ENCODE measurements at places on chromosomes 4 and X.

DNA sequence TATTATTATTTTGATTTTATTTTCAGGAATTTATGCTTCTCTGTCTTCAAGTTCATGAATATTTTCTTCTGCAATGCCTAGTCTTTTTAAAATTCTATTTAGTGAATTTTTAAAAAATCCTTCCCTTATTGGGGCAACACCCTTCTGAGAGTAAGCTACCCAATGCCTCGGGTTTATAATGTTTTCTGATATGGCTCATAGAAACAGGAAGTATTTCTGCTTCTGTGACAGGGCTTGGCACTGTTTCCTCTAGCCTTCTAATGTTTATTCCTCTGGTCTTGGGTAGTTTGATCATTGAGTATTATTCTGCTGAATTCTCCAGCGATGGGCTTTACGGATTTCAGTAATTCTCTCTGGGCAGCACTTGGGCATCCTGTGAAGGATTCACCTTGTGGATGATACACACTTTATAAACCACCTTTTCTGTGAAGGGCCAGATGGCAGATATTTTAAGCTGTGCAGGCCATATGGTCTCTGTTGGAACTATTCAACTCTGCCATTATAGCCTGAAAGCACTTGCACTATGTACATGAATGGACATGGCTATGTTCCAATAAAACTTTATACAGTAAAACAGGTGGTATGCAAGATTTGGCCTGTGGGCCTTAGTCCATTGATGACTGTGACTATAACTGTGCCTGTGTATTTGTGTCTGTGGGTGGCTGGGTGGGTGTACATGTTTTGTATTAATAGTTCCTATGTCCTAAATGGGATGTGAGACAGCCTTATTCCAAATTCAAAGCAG, 95.9 kb upstream of the FAT1 start:
- DNase-seq = no peak

- no peak for DNase-seq
These were observed 107.1 kb upstream of the INTU start for GRCh38 chr4:127525608-127526007.

- DNase-seq = no peak
These were observed 7.4 kb downstream of the APOO start for GRCh38 chrX:23900220-23900797.

DNA sequence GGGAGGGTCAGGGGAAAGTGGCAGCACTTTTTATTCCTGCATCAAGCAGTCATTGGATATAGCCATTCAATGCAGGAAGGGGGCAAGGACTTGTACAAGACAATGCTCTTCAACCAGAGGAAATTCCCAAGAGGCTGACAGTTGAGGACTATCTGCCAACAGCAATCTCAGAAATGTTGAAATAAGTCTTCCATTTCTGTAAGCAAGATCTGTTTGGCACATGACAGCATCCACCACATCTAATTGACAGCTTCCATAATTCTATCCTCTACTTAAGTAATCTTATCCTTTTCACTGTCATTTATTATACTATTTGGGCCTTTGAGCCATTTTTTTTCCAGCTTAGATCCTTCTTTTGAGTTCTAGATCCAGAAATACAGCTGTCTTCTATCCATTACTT, 110.7 kb downstream of the CFAP299 start:
- DNase-seq = no peak

- DNase-seq = no peak
These were observed 22.4 kb downstream of the SH3TC1 start for GRCh38 chr4:8221476-8221875.

- DNase-seq = no peak
These were observed 42.8 kb downstream of the HMX1 start for GRCh38 chr4:8828869-8829268.

GRCh38 chrX:413322-414201, 26.9 kb upstream of the PPP2R3B start:
- DNase-seq = no peak

GRCh38 chrX:17744896-17745523, 7.7 kb downstream of the SCML1 start:
- no peak for DNase-seq

DNA sequence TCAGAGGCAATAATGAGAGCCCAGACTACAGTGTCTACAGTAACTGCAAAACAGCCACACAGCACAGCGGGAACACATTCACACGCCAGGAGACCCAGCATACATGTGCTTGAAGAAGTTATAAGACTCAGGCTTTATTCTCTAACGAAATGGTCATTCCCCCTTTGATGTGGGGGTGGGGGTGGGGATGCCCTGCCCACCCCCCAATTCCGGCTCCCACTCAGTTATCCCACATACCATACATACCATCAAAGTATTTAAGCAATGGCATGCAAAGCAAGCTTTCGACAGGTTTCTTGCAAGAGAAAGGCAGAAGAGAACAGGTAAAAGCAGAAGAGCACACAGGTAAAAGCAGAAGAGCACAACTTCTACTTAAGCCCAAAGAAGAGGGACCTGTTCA, 3.6 kb downstream of the MECP2 start:
- no peak for DNase-seq

DNA sequence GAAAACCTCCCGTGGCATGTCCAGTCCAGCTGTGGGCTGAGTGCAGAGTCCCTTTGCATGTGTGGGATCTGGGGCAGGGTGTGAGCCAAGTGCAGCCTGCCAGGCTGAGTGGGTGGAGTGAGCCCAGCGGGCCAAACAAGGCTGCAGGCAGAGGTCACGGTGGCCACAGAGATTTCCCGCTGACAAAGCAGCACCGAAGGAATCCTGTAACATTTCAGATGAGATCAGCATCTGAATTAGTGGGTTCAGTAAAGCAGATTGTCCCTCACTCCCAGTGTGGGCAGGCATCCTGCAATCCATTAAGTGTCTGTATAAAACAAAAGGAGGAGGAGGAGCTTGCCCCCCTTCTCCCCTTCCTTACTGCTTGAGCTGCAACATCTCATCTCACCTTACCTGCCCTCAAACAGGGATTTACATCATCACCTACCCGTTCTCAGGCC, 324.4 kb downstream of the FAT4 start:
- DNase-seq = no peak

DNA sequence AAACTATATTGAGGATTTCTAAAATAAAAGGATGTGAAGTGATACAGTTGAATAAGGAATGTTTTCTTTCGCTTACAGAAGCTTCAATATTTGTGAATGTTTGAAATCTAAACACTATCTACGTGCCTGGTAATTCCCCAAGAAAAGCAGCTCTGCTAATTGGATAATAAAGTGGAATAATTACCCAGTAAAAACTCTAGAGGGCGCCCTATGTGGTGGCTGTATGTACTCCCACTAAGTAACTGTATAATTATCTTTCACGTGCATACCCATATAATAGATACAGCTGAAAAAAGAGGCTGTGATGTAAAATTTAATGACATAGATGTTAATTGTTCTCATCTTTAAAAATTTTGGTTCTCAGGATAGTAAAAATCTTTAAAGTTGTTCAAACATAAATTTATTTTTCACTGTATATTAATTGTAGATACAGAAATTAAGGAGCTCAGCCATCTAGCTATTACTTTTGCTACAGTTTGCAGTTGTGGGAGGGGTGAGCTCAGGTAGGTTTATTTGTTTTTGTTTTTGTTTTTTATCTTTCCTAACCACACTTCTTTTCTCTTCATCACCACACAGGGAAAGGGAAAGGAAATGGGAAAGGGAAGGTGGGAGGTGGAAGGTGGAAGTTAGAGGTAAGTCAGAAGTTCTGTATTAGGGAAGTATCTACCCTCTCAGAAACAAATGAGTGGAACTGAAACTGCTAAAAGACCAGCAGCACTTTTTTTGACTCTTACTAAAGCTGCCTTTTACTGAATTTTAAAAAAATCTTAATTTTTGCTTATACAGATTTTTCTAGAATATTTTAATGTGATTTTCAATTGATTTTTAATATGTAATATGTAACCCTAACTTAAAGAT, 151.7 kb upstream of the RPS6KA6 start:
- no peak for DNase-seq

GRCh38 chr4:147837435-147837834, 105.5 kb downstream of the ARHGAP10 start:
- DNase-seq = no peak

DNA sequence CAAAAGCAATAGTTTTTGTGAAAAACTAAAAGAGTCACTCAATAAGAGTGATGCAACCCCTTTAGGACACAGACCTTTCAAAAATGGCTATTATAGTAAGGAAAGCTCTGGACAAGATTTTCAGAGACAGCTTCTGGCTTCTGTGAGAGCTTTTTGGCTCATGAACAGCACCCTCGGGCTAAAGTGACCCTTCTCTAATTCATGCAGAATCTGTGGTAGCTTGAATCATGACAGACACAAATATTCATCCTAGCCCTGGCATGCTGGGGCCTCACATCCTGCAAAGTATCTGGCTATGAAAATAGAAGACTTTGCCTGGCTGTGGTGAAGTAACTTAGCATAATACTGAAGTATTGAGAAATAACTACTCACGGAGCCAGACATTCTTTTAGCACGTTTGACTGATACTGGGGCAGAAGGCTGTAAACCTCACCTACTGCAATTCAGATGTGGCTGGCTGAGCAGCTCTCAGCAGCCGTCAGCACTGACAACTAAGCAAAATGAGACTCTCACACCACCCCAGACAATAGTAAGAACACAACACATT, 327.3 kb downstream of the MAPK10 start:
- DNase-seq = no peak

DNA sequence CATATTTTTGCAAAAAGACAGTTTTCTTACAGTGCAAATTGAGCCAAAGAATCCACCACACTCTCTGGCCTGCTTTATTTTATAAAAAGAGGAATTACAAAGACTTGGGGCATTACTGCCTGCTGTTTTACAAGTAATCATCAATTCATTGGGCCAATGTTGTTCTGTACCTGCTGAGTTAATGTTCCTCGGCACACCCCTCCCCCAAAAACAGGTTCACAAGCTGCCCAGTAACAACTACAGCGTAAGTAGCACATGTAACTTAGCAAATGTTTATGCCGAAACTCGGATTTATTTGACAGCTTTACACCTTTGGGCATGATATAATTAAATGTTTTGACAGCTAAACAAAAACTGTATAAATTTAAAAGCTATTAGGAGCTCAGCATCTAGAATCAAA, 214.6 kb upstream of the MAB21L2 start:
- DNase-seq = no peak

GRCh38 chrX:131588995-131589394, 45.1 kb downstream of the OR13H1 start:
- DNase-seq = no peak

DNA sequence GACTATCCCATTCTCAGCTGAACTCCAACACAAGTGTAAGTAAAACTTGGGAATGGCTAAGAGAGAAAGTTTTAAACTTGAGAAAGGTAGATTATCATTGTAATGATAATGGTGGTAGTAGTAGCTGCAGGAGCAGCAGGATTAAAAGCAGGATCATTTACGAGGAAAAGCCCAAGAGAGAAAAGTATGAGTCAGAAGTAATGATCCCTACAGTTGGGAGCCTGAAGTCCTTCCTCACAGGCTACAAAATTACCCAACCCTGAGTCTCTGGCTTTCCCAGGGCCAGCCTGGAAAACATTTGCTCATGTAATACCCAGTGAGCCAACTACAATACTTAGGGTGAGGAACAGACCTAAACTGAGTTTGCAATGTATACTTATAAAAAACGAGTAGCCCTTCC, 4.4 kb upstream of the PRDM8 start:
- DNase-seq = no peak

Measured in stimulated activated CD4-positive, alpha-beta T cell treated with anti-CD3 and anti-CD28 coated beads, Interleukin-15, amount 100 ng/mL, for 24 hours (primary cell).